Aorta (tissue), 5 donors: ENCODE measurements at places on chromosomes 7 and 10. TPM values are rescaled to one million over a fixed set of nuclear protein-coding genes. Genes with fewer than 3 reads are reported as not detected.

Gene ADCY1
- 3.3 TPM for total RNA-seq

GRCh38 chr10:101141616-101142532 is 10.8 kb downstream of the TLX1 start:
- no peaks in the 10 kb centered on the region for H3K36me3 ChIP-seq
- peak; percentile 94 for DNase-seq
- H3K27me3 ChIP-seq, result no peaks in the 10 kb centered on the region
- H3K27ac ChIP-seq, result no peak overlapping the region
- no peaks in the 10 kb centered on the region for H3K4me1 ChIP-seq

DNA sequence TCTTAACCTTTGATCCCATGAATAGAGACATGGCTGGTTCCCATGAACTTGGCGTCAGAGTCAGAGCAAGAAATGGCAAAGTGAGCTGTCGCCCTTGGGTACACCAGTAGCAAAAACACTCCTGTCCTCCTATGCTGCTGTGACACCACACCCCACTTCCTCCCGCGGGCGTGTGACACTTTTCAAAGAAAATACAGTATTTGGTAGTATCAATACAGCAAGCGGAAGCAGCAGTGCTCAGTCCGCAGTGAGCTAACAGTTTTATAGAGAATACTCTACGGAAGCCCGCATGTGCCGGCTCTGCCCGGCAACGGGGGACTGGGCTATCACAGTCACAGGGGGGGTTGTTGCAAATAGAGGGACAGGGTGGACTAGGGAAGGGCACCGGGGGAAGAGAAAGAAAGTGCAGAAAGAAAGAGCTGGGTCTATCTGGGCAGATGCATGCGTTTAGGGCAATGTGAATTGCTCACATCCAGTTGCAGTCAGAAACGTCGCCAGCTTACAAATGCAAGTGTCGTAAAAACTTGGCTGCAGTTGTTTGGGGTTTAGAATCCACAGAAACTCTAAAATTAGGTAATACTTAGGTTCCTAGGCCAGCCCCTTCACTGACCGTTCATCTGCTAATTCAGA is 49.8 kb downstream of the PRKCQ start:
- H3K27me3 ChIP-seq, result no peaks in the 10 kb centered on the region
- no peak overlapping the region for H3K27ac ChIP-seq
- H3K4me1 ChIP-seq, result no peaks in the 10 kb centered on the region
- DNase-seq, result no peak

- no peak overlapping the region for H3K27ac ChIP-seq
- no peak overlapping the region for H3K4me3 ChIP-seq
- H3K4me1 ChIP-seq, result peaks cover 1% of the 10 kb centered on the region
Observed at GRCh38 chr7:91162436-91162835, 101.8 kb upstream of the FZD1 start.

- no peak overlapping the region for H3K27ac ChIP-seq
- no peak overlapping the region for H3K4me3 ChIP-seq
- no peaks in the 10 kb centered on the region for H3K4me1 ChIP-seq
- no peaks in the 10 kb centered on the region for H3K36me3 ChIP-seq
- DNase-seq, result no peak
Observed at GRCh38 chr7:68107261-68107660, 1110.6 kb downstream of the TYW1 start.

Gene KIAA1217
- 15.9 TPM for total RNA-seq

DNA sequence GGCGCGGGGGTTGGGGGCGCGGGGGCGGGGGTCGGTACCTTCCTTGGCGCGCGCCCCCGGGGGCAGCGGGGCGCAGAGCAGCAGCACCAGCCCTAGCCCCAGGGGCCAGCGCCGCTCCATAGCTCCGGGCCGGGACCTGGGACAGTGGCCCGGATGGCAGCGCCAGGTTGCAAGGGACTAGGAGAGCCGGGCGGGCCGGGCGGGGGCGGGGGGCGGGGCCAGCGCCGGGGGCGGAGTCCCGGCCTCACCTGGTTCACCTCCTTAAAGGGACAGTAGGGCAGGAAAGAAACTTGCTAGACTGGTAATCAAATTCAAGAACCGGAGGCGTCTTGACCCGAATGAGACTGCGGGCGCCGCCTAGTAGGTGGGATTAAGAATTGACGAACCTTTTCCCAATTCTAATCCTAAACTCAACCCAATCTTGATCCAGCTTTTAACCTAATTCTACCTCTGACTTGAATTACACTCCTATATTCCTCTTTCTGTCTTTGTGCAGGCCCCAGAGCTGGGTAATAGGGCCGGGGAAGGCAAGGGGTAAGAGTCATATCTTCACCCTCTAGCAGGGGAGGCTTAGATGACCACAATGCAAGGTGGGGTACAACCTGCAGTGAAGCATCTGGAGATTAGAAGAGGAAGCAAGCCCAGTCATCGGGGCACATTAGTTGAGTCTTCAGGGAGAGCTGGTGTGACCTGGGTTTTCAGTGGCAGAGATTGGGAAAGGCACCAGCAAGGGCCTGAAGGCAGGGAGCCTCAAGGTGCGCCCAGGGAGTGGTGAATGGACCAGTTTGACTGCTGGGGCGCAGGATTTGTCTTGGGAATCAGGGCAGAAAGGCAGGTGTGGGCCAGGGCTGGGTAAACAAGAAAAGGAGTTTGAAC is at the start of gene EPHA1:
Gene EPHA1 (minus strand): TSS at position 171 of the 876 bp plus-strand sequence. CDS start 51 bp downstream, at position 120.
- peak; percentile 44 for DNase-seq
- no peaks in the 10 kb centered on the region for H3K27me3 ChIP-seq
- H3K36me3 ChIP-seq, result no peaks in the 10 kb centered on the region

Gene PON3
- 0.55 TPM for total RNA-seq

GRCh38 chr10:99674762-99675161 is 15.5 kb downstream of the ENTPD7 start:
- no peak for DNase-seq
- H3K27me3 ChIP-seq, result no peaks in the 10 kb centered on the region
- no peak overlapping the region for H3K4me3 ChIP-seq

GRCh38 chr7:141361479-141361878 is 189.7 kb upstream of the AGK start:
- H3K4me1 ChIP-seq, result no peaks in the 10 kb centered on the region
- no peaks in the 10 kb centered on the region for H3K36me3 ChIP-seq
- no peak overlapping the region for H3K4me3 ChIP-seq

Gene LRRN3
- total RNA-seq, result 0.62 TPM

GRCh38 chr10:132897516-132898381 is 44.6 kb downstream of the CFAP46 start:
- H3K27ac ChIP-seq, result no peak overlapping the region
- no peaks in the 10 kb centered on the region for H3K27me3 ChIP-seq
- H3K4me1 ChIP-seq, result no peaks in the 10 kb centered on the region
- H3K4me3 ChIP-seq, result no peak overlapping the region

DNA sequence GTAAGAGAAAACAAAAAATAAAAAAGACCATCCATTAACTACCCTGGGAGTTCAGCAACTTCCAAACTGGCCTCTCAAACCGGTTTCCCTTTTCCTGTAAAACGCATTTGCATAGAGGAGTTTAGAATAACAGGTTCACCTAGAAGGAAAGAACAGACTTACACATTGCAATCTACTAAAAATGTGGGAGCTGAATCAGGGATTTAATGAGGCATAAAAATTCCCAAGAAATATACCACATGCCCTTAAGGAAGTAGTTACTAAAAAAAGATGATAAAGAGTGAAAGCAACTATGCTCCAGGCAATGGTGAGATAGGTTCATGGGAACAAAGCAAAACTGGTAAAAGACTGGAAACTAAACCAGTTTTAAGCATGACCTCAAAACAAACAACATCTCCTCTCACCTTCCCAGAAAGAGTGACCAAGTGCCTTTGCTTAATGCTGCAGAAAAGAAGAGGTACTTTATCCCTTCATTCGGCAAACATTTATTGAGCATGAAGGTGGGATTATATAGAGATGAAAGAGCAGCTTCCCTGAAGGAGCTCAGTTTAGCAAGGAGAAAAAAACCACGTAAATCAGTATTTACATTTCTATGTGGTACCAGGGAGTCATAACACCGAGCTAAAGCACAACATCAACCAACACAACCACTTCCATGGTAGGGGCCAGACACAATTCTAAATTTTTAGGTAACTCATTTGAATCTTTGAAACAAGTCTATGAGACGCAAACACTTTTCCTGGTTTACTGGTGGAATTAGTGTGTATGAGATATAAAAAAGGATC is 152.8 kb downstream of the SGMS1 start:
- H3K36me3 ChIP-seq, result no peaks in the 10 kb centered on the region
- no peak for DNase-seq

DNA sequence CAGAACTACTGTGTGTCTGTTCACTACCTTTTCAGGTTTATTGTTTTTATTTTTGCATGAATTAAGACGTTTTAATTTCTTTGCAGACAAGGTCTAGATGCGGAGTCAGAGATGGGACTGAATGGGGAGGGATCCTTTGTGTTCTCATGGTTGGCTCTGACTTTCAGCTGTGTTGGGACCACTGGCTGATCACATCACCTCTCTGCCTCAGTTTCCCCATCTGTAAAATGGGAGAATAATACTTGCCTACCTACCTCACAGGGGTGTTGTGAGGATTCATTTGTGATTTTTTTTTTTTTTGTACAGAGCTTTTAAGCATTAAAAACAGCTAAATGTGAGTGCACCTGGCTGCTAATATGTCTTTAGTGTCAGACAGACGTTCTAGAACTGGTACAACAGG is 34.4 kb downstream of the PRF1 start:
- H3K27me3 ChIP-seq, result no peaks in the 10 kb centered on the region
- no peak overlapping the region for H3K27ac ChIP-seq
- no peak for DNase-seq
- no peak overlapping the region for H3K4me3 ChIP-seq
- H3K36me3 ChIP-seq, result no peaks in the 10 kb centered on the region

- no peaks in the 10 kb centered on the region for H3K27me3 ChIP-seq
- no peaks in the 10 kb centered on the region for H3K36me3 ChIP-seq
- H3K27ac ChIP-seq, result no peak overlapping the region
- DNase-seq, result no peak
- H3K4me1 ChIP-seq, result no peaks in the 10 kb centered on the region
- H3K4me3 ChIP-seq, result no peak overlapping the region
Observed at GRCh38 chr10:85044-85443, 35.9 kb upstream of the TUBB8 start.

GRCh38 chr10:11602358-11602757 is 9.1 kb downstream of the USP6NL start:
- H3K36me3 ChIP-seq, result no peaks in the 10 kb centered on the region
- peaks cover under 1% of the 10 kb centered on the region for H3K4me1 ChIP-seq
- H3K27me3 ChIP-seq, result no peaks in the 10 kb centered on the region

GRCh38 chr10:74190494-74190893 is 39.5 kb downstream of the ADK start:
- H3K4me1 ChIP-seq, result no peaks in the 10 kb centered on the region
- no peak overlapping the region for H3K4me3 ChIP-seq
- H3K27ac ChIP-seq, result peak overlapping the region; percentile 30
- no peaks in the 10 kb centered on the region for H3K36me3 ChIP-seq
- DNase-seq, result no peak
- no peaks in the 10 kb centered on the region for H3K27me3 ChIP-seq

GRCh38 chr10:665579-666091 is 23.8 kb downstream of the DIP2C start:
- peak; percentile 88 for DNase-seq
- peak overlapping the region; percentile 17 for H3K4me3 ChIP-seq
- H3K36me3 ChIP-seq, result no peaks in the 10 kb centered on the region
- no peaks in the 10 kb centered on the region for H3K27me3 ChIP-seq
- H3K4me1 ChIP-seq, result peaks cover 4% of the 10 kb centered on the region

- no peaks in the 10 kb centered on the region for H3K27me3 ChIP-seq
- H3K27ac ChIP-seq, result no peak overlapping the region
- H3K4me1 ChIP-seq, result peaks cover 4% of the 10 kb centered on the region
- DNase-seq, result no peak
- no peak overlapping the region for H3K4me3 ChIP-seq
Observed at GRCh38 chr7:95545673-95546072, 50.6 kb downstream of the PDK4 start.

- H3K27ac ChIP-seq, result no peak overlapping the region
- no peak for DNase-seq
- H3K36me3 ChIP-seq, result no peaks in the 10 kb centered on the region
- H3K27me3 ChIP-seq, result no peaks in the 10 kb centered on the region
Observed at GRCh38 chr7:133108023-133108422, 26.1 kb upstream of the CHCHD3 start.
